NCI-H1417 (cell line): ENCODE measurements at places on chromosomes 11 and 22.

GRCh38 chr11:13238879-13239514 lies 38.6 kb upstream of the BMAL1 start:
- DNase-seq: peak; percentile 43

DNA sequence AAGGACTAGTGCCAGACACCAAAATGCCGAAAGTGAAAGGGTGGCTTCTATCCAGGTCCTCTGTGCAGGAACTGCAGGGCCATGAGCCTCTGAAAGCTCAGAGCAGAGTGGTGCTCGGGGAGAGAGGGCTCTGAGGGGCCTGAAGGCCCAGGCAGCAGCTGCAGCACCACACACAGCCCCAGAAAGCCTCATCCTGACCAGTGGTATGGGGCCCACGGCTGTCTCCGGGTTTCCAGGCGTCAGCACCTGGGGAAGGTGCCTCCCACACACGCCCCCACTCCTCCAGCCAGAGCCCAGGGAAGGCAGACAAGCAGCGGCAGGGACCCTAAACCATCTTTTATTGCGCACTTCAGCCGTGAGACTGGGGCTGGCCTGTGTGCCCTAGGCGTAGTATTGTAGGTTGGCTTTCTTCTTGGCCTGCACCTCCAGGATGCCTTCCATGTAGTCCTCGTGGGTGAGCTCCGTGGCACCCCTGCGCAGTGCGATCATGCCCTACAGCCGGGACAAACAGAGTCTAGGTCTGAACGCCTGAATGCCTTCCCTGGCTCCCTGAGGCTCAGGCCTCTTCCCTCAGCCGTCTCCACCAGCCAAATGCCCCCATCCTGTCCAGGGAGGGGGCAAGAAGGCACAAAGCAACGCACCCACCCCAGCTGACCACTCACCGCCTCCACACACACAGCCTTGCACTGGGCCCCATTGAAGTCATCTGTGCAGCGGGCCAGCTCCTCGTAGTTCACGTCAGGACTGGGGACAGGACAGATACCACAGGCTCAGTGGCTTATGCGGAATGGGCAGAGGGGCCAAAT lies 7.6 kb downstream of the PSMC3 start:
- no peak for DNase-seq

DNA sequence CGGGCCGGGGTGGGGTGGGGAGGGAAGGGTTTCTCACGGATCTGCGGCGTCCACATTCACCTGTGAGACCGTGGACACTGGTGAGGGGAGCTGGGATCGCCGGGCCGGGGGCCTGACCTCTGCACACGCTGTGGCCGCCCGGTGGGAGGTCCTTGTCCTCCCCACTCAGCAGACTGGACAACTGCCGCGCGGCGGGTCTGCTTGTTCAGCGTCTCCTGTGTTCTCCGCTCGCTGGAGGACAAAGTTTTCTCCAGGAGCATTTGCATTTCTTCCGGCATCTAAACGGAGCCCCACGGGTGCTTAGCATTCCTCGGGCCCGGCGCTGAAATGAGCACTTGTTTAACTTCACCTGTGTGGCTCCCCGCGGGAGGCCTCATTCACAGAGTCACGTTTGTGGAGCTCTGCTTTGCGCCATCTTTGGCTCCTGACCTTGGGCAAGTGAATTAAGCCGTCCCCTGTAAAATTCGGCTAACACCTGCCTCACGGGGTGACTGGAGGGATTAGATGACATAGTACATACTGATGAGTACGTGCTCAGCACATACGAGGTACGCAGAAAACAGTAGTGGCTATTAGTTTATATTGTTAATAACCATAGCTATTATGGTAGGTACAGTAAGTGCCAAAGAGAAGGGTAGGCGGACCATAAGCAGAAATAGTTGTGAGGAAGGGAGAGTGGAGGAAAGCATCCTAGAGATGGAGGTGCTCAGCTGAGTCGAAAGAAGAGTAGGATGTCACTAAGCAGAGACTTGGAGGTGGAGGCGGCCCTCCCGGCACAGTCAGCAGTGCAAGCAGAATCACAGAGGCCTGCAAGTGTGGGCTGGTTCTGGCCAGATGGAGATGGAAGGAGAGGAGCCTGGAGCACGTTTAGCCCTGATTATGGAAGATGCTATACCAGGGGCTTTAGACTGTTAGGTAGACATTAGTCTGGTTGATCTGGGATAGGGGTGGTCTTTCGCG lies 885 bp downstream of the TRMU start:
- DNase-seq: peak; percentile 49

DNA sequence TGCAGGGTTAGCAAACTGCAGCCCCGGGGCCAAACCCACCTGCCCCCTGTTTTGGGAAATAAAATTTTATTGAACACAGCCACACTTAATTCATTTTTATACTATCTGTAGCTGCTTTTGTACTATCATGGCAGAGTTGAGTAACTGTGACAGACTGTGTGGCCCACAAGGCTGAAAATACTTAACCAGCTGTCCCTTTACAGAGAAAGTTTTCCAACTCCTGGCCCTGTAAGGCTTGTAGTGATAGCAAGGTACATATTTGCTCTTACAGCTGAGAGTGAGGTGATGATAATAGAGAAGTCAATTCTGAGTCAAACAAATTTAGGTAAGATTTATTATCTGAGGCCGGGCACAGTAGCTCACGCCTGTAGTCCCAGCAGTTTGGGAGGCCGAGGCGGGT lies 87.4 kb upstream of the SLC6A5 start:
- DNase-seq: no peak

GRCh38 chr11:122271137-122271536 lies 155.1 kb upstream of the BLID start:
- DNase-seq: no peak

GRCh38 chr11:77502346-77502905 lies 28.5 kb upstream of the PAK1 start:
- no peak for DNase-seq

- DNase-seq: no peak
Measured at GRCh38 chr22:45834241-45834640, 142.7 kb downstream of the WNT7B start.

DNA sequence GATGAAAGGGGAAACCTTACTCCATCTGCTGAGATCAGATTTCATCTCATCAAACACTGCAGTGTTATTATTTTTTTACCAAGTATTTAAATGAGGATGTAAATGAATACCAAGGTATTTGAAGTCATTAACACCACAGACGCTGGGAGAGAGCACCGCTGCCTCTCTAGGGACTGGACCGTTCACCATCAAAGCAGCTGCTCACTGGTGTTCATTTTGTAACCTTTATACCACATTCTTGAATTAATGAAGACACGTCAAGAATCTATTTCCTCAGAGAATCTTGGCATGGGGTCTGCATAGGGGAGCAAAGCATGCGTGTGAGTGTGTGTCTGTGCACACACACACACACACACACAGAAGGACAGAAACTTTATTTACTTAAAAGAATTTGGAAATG lies 15.6 kb downstream of the SIAE start:
- DNase-seq: no peak

- DNase-seq: no peak
Measured at GRCh38 chr11:45037434-45038005, 86.8 kb upstream of the TP53I11 start.

- DNase-seq: no peak
Measured at GRCh38 chr22:42438293-42438650, 6.1 kb upstream of the NFAM1 start.

DNA sequence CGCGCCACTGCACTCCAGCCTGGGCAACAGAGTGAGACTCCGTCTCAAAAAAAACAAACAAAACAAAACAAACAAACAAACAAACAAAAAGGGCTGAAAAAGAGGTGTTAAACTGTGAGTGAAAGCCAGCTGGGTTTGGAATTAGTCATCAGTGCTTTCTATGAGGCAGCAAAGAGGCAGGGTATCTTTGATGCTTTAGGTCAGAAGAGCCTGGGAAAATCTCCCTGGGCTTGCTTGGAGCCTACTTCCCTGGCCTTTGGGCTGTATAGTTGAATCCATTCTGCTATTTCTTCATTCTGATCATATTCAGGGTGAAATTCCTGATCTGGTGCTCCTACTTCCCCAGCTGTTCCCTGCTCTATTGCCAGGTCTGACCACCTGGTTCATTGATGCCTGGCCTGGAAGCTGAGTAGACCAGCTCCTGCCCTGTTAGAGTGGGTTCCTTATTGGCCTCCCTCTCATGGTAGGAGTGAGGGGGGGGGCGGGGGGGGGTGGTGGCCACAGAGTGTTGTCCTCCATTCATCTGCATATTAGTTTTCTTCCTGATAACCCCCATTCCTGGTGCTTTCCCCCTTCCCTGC lies 65.6 kb downstream of the INSC start:
- no peak for DNase-seq

DNA sequence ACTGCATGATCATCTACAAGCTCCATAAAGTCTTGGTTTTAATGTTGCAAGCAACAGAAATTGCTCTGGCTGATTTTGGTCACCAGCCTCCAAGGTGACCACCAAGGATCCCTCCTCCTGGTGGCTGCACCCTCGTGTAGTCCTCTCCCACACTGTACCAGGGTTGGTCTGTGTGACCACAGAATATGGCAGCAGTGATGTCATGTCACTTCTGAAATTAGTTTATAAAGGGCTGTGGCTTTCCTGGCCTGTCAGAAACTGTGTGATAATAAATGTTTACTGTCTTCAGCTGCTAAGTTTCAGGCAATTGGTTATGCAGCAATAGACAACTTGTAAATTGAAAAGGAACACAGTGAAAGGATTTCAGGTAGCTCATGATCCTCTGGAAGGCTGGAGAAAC lies 5.3 kb upstream of the PRDM11 start:
- DNase-seq: no peak

DNA sequence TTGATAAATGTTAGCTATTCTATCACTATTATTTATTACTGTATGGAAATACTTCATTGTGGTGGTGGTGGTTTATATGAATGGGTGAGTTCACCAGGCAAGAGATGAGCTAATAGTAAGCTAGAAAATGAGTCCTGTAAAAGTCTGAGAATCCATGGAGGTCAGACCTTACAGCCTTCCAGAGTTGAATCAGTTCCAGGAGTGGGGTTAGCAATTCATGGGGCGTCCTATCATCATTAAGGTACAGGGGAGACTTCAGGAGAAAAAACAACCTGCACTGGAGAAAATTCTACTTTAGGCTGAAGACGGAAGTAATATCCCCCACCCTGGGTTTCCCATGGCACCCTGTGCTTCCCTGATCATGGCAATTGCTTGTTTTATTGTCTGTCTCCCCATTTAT lies 6.5 kb downstream of the SYT13 start:
- DNase-seq: no peak

- no peak for DNase-seq
Measured at GRCh38 chr11:50174975-50175374, 142.3 kb downstream of the OR4C45 start.

DNA sequence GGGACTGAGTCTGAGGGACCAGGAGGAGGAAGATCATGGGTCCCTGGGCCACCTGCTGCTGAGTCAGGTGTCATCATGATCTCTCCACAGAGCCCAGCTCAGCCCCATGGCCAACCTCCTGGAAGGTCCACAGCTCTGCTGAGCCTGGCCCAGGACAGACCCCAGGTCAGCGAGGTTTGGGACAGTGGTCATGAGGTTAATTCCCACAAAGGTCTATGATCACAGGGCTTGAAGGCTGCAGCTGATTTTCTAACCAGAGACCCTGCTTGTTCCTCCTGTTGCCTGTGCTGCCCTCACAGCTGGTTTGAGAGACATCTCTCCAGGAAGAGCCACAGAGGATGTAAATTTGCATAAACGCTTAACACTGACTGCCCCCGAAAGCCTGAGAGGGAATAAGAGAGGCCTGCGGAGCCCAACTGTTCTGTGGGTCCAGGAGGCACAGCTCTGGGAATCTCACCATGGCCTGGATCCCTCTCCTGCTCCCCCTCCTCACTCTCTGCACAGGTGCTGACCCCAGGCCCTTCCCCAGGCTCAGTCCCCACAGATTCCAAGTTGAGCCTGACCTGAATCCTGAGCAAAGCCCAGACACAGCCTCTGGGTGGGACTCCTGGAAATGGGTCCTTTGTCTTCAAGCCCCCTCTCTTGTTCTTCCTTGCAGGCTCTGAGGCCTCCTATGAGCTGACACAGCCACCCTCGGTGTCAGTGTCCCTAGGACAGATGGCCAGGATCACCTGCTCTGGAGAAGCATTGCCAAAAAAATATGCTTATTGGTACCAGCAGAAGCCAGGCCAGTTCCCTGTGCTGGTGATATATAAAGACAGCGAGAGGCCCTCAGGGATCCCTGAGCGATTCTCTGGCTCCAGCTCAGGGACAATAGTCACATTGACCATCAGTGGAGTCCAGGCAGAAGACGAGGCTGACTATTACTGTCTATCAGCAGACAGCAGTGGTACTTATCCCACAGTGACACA lies 102.8 kb downstream of the GGTLC2 start:
- DNase-seq: no peak

- DNase-seq: no peak
Measured at GRCh38 chr11:103696123-103696522, 340.3 kb upstream of the DDI1 start.
